Stimulated activated CD8-positive, alpha-beta memory T cell treated with anti-CD3 and anti-CD28 coated beads, Interleukin-15, amount 100 ng/mL, for 1 hour (primary cell): ENCODE measurements at places on chromosomes 2 and 18.

- no peak for DNase-seq
These were observed 1.4 kb upstream of the ZNF804A start for GRCh38 chr2:184596819-184597411.

DNA sequence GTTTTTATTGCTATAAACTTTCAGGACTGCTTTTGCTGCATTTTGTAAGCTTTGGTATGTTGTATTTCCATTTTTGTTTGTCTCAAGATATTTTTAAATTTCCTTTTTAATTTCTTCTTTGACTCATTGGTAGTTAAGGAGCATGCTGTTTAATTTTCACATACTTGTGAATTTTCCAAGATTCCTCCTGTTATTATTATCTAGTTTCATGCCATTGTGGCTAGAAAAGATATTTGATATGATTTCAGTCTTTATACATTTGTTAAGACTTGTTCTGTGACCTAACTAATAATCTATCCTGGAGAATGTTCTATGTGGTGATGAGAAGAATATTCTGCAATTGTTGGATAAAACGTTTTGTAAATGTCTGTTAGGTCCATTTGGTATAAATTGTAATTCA, 62.1 kb downstream of the NUP35 start:
- DNase-seq, result no peak

DNA sequence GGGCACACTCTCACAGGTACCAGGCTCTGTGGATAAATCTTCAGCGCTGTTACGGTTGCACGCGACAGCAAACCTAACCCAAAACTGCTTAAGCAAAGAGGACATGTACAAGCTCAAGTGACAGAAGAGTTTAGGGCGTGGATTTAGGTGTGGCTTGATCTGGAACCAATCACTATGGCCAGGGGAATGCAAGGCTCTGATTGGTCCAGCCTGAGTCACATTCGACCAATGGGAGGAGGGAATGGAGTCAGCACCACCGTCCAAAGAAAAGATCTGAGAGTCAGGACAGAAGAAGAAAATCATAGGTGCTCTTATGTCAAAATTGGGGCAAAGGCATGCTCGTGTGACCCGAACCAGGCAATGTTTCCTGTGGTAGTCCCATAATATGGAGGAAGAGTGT, 139.0 kb downstream of the TRIM43 start:
- DNase-seq, result no peak

GRCh38 chr2:114076961-114077360, 187.1 kb downstream of the ACTR3 start:
- no peak for DNase-seq

GRCh38 chr18:22282311-22283115, 113.1 kb downstream of the GATA6 start:
- DNase-seq, result no peak

DNA sequence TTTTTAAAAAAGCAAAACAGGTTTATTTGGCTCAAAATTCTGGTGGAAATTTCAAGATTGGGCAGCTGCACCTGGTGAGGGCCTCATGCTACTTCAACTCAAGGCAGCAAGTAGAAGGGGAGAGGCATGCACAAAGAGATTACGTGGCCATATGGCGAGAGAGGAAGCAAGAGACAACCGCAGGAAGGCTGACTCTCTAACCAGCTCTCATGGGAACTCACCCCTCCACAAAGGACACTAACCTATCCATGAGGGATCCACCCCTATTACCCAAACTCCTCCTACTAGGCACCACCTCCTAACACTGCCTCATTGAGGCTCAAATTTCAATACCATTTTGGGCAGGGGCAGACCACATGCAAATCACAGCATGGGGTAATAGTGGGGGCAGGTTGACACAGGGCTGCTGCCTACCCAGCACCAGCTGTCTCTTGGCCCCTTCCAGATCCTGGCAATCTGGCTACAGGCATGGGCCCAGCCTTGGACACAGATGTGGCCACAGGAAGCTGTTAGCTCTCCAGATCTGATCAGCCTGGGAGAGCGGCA, 2.0 kb upstream of the CAPN10 start:
- no peak for DNase-seq

GRCh38 chr2:64538764-64539433, 14.8 kb downstream of the AFTPH start:
- no peak for DNase-seq

- no peak for DNase-seq
These were observed 266.8 kb downstream of the ALPK2 start for GRCh38 chr18:58362027-58362575.

GRCh38 chr18:66252703-66253102, 351.2 kb downstream of the CDH19 start:
- no peak for DNase-seq

DNA sequence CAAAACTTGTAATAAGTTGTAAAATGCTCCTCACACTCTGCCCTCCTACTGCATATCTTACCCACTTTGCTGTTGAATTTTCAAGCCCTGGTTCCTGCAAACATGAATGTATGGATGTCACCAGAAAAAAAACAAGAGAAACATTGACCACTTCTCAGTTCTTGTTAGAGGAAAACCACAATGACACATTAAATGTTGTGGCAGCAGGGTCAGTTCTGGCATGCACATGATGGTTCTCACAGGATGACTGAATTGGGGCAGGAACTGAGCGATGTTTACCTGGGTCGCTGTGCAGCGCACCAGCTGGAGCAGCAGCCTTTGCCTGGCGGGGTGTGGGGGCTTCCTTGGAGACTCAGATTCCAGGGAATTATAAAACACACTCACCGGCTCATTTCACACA, 14.0 kb upstream of the PRKCE start:
- no peak for DNase-seq

GRCh38 chr2:233076749-233077148, 16.6 kb downstream of the INPP5D start:
- DNase-seq, result no peak

DNA sequence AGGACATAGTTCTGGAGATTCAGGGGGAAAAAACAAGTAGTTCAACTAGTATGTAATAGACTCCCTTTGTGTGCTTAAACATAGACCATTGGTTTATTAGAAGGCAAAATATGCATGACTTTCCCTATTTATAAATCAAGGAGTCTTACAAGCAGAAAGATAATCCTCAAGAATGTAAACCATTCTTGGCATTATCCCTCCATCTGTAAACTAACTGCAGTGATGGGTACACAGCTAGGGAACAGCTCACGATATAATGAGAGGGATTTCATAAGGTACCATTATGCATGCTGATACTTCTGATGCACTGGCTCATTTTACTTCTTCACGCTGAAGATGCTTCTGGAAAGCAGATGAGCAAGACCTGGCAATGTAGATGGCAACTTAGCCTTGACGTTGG, 878 bp downstream of the FBXO15 start:
- DNase-seq, result no peak

- DNase-seq, result no peak
These were observed 104.8 kb downstream of the PLCL1 start for GRCh38 chr2:197908990-197909776.

DNA sequence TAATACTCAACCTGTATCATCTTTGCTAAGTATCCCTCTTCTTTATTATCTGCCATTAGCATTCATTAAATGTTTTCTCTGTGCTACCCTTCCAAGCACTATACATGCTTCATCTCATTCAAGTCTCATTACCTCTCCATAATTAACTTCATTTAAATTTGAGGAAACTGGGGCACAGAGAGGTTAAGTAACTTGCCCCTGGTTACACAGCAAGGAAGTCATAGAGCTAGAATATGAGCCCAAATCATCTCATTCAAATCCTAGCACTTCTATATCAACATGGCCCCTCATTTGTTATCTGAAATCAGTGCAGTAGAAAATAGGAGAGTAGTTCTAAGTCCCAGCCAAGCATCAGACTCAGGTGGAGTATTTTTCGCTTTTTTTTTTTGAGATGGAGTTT, 4.4 kb downstream of the MRPL35 start:
- DNase-seq, result no peak

DNA sequence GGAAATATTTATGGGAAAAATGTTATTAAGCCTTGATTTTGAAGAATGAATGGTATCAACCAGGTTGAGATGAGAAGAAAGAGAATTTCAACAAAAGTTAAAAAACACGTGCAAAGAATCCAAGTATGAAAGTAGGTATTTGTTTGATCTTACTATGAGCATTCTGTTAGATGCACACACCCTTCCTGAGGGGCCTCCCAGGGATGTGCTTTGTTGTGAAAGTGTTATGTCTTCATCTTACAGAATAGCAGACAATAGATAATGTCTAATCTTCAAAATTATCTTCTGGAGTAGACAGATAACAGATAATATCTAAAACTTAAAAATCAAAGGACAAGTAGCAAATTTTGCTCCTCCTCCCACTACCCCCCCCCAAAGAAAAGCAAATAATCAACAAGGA, 155.2 kb upstream of the COL3A1 start:
- DNase-seq, result no peak

GRCh38 chr18:26637324-26637723, 89.0 kb upstream of the KCTD1 start:
- DNase-seq, result no peak

DNA sequence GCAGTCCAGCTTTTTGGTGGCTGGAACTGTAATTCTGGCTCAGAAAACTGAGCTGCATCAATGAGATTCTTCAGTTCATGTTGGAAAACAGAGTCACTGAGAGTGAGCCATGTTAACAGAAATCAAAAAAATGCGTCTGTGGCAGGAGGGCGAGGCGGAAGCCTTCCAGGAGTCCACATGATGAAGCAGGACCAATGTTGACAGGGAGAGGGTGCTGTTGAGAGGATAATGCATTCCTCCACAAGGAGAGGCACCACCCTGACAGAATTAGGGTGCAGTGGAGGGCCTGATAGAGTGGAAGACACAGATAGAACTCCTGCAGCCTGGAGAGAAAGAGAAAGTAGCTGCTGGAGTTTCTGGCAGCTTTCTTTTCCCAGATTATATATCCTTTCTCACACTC, 111.5 kb downstream of the MGAT5 start:
- DNase-seq, result no peak

GRCh38 chr2:102033031-102033749, 41.4 kb downstream of the IL1R2 start:
- no peak for DNase-seq

- DNase-seq, result no peak
These were observed 638.8 kb upstream of the VRK2 start for GRCh38 chr2:57407772-57408201.

DNA sequence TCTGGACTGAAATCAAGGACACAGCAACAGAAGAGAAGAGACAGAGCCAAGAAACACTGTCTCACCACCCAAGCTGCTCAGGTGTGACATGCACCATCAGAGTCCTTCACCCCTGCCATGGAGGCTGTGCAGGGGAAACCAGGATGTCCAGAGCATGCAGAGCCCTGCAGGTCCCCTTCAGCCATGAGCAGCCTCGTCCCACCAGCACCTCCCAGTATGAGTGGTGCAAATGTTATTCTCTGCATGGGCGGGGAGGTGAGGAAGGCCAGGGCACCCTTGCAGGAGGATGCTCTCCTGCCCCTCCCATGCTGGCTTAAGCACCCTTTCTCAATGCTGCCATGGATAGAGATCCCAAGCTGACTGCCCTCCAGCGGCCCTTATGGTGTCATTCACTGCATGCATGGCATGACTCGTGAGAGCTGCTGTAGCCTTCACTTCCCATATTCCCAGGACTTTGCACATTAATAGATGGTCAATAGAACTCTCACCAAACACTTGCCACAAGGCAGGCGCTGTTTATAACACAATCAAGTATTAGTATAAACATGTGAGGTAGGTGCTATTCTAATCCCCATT, 171.0 kb downstream of the ANAPC1 start:
- no peak for DNase-seq

DNA sequence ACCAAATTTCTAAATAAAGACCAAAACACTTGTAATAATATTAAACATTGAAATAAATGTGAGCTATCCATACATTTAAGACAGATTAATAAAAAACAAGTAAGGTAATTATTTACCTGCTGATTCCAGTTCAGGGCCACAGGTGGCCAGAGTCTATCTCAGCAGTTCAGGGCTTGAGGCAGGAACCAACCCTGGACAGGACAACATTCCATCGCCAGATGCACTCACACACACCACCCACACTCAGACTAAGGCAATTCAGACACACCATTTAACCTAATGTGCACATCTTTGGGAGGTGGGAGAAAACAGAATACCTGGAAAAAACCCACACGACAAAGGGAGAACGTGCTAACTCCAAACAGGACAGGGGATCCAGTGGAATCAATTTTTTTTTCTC, 14.1 kb upstream of the WDSUB1 start:
- DNase-seq, result no peak

GRCh38 chr2:239386001-239386670, 14.7 kb downstream of the HDAC4 start:
- no peak for DNase-seq

DNA sequence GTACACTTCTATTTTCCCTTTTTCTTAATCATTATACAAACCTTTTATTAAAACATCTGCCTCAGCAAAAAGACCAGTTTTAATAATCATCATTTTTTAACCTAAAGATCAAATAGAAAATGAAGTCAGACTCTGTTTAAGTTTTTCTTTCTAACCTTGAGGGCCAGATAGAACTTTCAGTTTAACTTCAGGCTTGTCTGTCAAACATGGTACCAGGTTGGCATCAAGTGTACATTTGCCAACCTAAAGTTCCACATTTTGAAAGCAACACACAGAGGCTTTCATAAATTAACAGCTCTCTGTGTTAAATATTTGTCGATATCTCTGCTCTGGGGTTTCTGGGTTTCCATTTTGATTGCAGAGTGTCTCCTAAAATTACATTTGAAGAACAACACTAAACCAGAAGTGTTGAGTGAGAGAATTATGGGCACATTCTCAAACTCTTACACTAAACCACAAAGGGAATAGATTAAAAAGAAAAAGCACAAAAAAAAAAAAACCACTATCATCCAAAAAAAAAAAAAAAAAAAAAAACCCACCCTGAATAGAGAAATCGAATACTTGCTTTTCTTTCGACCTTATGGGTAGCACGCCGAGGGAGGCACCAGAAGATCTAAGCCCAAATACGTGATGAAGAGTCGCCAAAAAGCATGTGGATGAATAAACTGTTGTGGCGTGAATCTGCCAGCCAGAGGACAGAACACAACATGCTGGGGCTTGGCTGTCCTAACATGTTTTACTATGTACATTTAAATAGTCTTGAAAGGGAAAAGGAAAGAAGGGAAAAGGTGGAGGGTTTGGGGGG, 166.2 kb downstream of the TCF4 start:
- DNase-seq, result no peak

DNA sequence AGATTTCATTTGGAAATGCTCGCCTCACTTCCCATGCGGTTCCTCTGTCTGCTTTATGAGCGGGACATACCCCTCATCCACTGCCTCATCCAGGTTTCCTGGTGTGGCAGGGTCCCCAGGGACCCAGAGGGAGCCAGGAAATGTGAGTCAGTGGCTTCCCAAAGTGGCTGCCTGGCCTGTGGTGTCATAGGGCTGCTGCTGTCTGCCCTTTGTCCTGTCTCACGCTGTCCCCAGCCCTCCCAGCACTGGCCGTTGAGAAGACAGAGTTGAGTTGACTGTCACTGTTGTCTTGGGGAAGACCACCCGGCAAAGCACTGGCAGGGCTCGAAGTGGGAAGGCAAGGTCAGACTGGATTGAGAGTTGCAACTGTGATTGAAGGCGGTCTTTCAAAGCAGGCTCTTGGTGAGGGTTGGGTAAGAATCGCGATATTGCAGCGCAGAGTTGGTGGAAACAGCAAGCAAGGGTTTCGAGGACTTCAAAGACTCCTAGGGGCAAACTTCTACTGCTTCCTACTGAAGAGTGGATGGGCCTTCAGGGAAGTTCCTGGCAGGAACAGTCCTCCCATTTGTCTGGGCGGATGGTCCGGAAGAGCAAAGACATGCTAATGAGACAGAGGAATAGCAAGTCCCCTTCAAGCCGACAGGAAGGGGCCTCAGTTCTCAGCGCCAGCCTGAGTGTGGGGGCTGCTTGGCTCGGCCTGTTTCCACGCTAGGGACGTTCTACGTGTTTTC, 33.9 kb downstream of the RAB31 start:
- no peak for DNase-seq
